Left hindlimb (tissue), 1 donor: ENCODE measurements at places on chromosomes 5 and 9.

GRCh38 chr5:145247745-145248040 is 587.4 kb downstream of the PRELID2 start:
- no peak for DNase-seq

DNA sequence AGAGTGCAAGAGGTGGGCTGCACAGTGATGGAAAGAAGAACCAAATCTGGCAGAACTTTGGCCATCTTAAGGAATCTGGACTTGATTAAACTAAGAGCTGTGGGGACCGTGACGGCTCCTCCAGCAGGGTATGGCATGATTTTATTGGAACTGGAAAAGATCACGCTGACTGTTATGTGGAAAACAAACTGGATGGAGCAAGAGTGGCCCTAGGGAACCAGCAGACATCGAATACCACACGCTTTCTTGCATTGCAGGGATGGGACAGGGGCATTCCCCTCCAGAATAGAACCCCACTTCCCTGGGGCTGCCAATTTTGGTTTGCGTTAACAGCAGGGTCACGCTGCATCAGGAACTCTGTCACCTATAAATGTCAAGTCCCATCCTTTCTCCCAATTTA is 38.8 kb downstream of the INSYN2B start:
- no peak for DNase-seq

DNA sequence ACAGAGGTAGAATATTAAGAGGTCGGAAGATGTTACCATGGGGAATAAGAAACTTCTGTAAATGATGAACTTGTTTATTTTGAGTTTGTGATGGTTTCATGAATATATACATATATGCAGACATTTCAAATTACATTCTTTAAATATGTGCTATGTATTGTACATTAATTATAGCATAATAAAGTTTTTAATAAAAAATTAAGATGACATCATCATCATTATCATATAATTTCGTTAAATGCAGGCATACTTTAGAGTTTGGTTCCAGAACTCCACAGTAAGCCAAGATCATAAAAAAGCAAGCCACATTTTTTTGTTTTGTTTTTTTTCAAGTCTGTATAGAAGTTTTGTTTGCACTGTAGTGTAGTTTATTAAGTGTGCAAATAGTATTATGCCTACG is 1403.5 kb downstream of the EFNA5 start:
- DNase-seq: no peak

DNA sequence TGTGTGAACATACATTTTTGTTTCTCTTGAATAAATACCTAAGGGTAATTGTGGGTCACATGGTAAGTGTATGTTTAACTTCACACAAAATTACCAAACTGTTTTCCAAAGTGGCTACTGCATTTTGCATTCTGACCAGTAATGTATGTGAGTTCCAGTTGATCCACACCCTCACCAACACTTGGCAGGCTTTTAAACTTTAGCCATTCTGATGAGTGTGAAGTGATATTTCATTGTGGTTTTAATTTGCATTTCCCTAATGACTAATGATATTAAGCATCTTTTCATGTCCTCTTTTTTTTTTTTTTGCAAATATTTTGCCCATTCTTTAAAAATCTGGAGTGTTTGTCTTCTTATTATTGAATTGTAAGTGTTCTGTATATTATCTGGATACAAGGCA is 53.5 kb upstream of the MAST4 start:
- no peak for DNase-seq

GRCh38 chr5:143024228-143024920 is 254.2 kb downstream of the ARHGAP26 start:
- no peak for DNase-seq

DNA sequence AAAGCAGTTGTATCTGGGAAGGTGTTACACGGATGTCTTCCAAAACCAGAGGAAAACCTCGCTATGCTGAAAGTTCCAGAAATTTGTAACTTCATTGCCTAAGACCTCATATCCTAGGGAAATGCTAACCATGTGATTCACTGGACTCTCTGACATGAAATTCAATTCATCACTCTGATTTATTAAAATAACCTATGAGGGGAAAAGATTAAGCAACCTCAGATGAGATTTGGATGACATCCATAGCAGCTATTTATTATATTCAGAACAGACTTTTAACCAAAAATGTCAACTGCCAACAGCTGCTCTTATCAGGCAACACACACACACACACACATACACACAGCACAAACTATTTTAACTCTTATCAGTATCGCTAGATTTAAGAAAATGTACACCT is 1006.4 kb upstream of the CTNND2 start:
- no peak for DNase-seq

DNA sequence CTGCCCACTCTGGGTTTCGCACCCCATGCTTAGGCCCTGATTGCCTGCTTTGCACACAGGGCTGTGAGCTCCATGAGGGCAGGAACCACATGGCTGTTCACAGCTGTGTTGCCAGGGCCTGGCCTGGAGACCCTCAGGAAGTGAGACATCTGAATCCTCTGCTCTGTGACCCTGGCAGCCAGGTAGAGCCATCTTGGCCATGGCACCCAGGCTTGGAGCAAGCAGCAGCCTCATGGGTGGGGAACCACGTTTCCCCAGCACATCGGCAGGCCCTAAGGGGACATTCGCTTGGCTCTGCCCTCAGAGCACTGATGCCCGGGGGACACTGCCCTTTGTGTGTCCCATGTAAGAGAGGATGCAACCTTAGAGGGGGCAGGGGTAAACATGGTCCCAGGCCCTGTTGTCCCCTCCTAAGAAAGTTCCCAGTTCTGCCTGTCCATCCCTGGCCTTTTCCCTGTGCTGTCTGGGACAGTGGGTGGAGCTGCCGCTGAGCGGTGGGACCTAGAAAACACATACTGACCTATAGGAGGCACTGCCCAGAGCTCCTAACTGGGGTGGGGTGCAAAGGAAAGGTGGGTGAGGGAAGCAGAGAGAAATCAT is 144.1 kb upstream of the IER5L start:
- no peak for DNase-seq
